ENCODE measurements at places on chromosomes 7 and 10. TPM values are rescaled to one million over a fixed set of nuclear protein-coding genes. Genes with fewer than 3 reads are reported as not detected.

ETV1 gene
- total RNA-seq = 39.8 TPM

NEBL gene
- 103 TPM for total RNA-seq

DNA sequence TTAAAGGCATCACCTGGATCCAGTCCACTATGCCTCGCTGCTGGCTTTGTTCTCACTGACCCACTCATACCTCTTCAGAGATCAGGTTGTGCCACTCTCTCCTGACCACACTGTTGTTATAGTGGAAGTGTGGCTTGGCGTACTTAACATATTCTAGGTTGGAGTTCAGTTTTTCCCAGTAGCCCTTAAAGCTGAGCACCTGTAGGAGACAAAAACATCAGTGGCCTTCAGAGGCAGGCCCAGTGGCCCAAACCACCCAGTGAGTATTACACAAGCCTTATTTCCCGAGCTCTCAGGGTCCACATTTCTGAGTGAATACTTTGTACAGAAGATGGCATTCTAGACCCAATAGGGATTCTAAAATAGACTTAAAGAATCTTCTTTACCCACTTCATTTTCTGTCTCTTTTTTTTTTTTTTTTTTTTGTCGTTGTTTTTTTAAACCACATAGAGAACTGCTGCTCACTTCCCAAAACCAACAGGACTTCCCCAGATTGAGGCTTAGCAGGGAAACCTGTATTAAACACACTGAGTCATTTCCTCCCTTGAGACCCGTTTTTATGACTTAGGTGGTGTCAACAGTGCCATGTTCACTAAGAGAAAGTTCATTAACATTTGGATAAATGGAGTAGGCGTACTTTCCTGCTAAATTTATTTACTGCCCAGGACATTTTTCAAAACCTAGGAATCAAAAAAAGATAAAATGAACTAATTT lies 85.8 kb downstream of the GSAP start:
- DNase-seq = no peak

- no peak for DNase-seq
Observed at GRCh38 chr7:20993693-20994092, 207.0 kb upstream of the SP8 start.

- no peak for DNase-seq
Observed at GRCh38 chr7:29138588-29138987, 7.7 kb downstream of the CPVL start.
